ENCODE measurements at places on chromosomes 7 and 10. TPM values are rescaled to one million over a fixed set of nuclear protein-coding genes. Genes with fewer than 3 reads are reported as not detected.

GRCh38 chr10:119190353-119190752 is 11.7 kb upstream of the PRDX3 start:
- peak; percentile 88 for DNase-seq

- no peak for DNase-seq
Measured at GRCh38 chr10:100826031-100826651, 80.8 kb downstream of the PAX2 start.

The XPNPEP1 gene
- 77.3 TPM for total RNA-seq

DNA sequence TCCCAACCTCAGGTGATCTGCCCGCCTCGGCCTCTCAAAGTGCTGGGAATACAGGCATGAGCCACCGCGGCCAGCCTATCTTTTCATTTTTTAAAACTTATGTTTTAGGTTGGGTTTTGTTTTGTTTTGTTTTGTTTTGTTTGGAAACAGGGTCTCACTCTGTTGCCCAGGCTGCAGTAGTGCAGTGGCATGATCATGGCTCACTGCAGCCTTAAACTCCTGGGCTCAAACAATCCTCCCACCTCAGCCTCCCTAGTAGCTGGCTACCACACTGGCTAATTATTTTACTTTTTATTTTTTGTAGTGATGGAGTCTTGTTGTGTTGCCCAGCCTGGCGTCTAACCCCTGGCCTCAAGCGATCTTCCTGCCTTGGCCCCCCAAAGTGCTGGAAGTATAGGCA is 19.4 kb upstream of the AGFG2 start:
- DNase-seq = no peak

- no peak for DNase-seq
Measured at GRCh38 chr7:51301806-51302205, 14.8 kb downstream of the COBL start.

The HHEX gene
- total RNA-seq = 3.2 TPM

GRCh38 chr7:117672453-117672852 is 192.6 kb downstream of the CFTR start:
- peak; percentile 44 for DNase-seq

GRCh38 chr7:95479992-95480624 is 5.6 kb upstream of the ASB4 start:
- no peak for DNase-seq

The MSS51 gene
- 3.2 TPM for total RNA-seq

The PAX4 gene
- not detected for total RNA-seq

The MEOX2 gene
- not detected for total RNA-seq

DNA sequence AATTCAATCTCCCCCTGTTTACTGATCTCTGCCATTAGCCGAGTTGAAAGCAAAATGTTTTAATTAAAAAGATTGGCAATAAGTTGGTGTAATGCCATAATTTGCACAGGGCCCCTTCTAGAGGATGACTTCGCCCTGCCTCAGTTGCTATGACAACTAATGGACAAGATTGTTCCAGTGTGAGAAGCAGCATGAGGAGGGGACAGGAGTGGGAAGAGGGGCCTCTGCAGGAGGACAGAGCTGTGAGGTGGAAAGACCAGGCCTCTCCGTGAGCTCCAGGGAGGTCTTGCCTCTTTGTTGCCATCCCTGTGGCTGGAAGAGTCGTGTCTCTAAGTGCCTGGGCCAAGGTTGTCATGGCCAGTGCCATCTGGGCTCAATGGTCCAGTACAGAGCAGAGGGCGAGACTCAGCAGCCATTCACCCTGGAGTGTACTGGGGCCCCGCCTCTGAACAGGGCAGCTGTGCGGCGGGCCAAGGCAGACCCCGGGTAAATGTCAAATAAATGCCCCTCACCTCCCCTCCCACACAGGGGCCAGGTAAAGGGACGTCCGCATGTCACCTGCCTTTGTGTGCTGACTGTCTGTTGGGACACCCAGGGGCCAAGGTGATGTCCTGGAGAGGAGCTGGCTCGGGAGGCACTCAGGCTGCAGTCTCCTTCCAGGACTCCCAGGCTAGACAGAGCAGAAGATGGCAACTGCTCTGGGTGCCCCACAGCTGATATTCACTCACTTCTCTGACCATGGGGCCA is 97.0 kb upstream of the RET start:
- DNase-seq = no peak

The PRLHR gene
- not detected for total RNA-seq

- no peak for DNase-seq
Measured at GRCh38 chr7:148182264-148182663, 408.3 kb upstream of the C7orf33 start.

DNA sequence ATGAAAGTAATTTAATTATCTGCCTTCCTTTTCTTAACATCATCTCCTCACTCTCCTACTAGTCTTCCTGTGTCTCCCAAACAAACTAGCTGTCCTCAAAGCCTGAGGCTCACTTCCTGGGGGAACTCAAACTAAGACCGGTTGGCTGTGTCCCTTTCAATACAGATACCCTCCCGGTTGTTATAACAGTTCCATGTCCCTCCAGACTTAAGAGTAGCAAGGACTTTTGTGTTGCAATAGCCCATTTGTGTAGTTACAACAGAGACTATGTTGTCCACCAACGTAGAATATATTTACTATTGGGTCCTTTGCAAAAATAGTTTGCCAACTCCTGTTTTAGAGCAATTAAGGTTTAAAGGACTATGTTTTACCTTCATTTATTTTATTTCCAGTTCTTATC is 8.6 kb upstream of the TARP start:
- no peak for DNase-seq

The WNT2 gene
- not detected for total RNA-seq
